Chondrocyte (in vitro differentiated cells): ENCODE measurements at places on chromosomes 6 and 20. TPM values are rescaled to one million over a fixed set of nuclear protein-coding genes. Genes with fewer than 3 reads are reported as not detected.

- no peak for DNase-seq
Observed at GRCh38 chr6:89037141-89037900, 43.2 kb upstream of the PNRC1 start.

- no peak for DNase-seq
Observed at GRCh38 chr6:14365393-14365792, 247.8 kb downstream of the CD83 start.

DNA sequence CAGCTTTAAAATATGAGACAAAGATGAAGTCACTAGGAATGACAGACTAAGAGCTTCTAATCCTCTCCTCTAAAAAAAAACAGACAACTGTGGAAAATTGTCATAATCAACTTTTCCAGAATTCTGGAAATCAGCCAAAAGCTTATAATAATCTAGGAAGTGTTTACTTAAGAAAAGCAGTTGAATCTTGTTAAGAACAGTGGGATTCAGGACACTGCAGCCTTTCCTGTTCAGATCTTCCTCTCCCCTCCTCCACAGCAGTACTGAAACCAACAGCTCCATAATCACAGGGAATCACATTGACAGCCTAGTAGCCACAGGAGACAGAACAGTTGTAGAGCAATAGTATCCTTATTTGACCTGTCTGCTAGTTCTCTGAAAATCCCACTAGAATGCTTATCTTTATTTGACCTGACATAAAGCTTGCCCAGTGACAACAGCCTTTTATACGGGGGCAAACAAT is 41.6 kb downstream of the IBTK start:
- DNase-seq, result no peak

DNA sequence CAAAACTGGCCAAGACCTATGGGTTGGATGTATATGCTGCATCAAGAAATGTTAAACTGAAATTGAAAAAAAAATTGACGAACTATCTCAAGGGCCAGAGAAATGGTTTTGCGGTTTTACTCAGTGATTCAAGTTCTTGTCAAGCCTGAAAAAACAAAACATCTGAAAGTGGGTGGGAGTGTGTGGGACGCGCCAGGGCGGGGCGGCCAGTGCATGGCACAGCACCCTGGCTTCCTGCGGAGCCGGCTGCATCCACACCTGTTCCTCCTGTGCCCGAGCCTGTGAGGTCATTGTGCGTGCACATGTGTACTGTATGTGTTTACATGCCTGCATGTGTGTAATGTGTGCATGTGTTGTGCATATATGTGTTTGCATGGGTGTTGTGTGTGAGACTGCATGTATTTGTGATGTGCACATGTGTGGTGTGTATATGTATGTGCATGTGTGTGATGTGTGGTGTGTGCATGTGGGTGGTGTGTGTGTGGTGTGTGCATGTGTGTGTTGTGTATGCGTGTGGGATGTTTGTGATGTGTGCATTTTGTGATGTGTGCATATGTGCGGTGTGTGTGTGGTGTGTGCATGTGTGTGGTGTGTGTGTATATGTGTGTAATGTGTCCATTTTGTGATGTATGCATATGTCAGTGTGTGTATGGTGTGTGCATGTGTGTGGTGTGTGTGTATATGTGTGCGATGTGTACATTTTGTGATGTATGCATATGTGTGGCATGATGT is 59.8 kb downstream of the CDH4 start:
- no peak for DNase-seq

GRCh38 chr20:42650191-42650746 is 539.4 kb downstream of the PTPRT start:
- no peak for DNase-seq

- no peak for DNase-seq
Observed at GRCh38 chr6:130970839-130971410, 92.1 kb downstream of the EPB41L2 start.

DNA sequence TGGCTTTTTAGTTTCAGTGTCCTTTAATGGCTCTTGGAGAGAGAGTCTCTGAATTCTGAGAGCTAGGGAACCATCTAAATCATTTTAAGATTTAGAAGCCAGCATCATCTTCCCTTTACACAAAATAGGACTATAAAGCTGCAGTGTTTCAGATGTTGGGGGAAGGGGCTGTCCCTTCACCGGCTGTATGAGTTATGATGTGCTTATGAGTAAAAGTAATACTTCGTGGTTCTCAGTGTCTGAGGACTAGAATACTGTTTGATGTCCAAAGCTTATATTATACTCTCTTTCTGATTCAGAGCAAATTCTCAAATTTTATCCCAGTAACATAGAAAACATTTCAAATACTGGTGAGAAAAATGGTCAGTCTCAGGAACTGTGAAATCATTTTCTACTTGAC is 63.5 kb upstream of the FAM8A1 start:
- DNase-seq, result no peak

DNA sequence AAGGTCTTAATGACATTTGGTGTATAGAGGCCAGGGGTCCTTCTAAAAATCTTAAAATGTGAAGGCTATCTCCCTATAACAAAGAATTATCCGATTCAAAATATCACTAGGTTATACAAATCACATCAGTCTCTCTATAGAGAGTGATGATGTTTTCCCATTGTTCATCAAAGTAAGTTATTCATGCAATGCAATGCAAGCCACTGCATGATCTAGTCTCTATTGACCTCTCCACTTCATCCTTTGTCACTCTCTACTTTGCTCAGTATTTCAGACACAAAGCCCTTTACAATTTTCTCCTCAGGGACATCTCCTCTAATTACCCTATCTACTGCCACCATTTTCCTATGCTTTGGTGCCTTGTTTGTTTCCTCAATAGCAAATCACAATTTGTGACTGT is 628.0 kb downstream of the HTR1B start:
- no peak for DNase-seq

- no peak for DNase-seq
Observed at GRCh38 chr20:23596579-23597250, 9.0 kb downstream of the CST9 start.

DNA sequence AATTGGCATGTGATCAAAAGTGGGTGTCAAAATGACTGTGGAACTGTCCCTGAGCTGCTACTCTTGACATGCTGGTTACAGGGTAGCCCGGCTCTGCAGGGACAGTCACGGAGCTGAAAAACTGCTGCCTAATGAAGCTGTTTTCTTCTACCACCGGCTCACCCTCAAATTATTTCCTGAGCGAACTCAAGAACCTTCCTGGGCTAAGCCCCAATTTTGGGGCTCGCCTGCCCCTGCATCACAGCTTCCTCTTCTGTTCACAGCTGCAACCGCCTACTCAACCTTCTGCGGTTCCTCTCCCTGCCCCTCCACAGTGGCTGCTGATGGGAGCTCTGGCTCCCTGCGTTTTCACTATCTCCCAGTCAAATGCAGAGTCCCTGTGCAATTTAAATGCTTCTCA is 110.8 kb upstream of the MLN start:
- no peak for DNase-seq

Gene NINL
- 10.6 to 12.3 TPM (median 10.7 TPM) in 3 replicates for total RNA-seq

Gene LGSN
- 1.4 TPM in 2 of 3 replicates, not detected in the other for total RNA-seq

Gene PPP1R14C
- total RNA-seq, result 1.5 to 3.4 TPM (median 3.3 TPM) in 3 replicates

Gene RSPH4A
- total RNA-seq, result 0.36 TPM in 1 of 3 replicates, not detected in the others

Gene LCA5
- 3.0 to 4.4 TPM (median 3.8 TPM) in 3 replicates for total RNA-seq

Gene GTSF1L
- total RNA-seq, result not detected in 3 replicates
